Fibroblast of skin of scalp (primary cell): ENCODE measurements at places on chromosomes 12 and 14.

- peak; percentile 62 for DNase-seq
Measured at GRCh38 chr12:125110641-125111360, 45.6 kb downstream of the AACS start.

DNA sequence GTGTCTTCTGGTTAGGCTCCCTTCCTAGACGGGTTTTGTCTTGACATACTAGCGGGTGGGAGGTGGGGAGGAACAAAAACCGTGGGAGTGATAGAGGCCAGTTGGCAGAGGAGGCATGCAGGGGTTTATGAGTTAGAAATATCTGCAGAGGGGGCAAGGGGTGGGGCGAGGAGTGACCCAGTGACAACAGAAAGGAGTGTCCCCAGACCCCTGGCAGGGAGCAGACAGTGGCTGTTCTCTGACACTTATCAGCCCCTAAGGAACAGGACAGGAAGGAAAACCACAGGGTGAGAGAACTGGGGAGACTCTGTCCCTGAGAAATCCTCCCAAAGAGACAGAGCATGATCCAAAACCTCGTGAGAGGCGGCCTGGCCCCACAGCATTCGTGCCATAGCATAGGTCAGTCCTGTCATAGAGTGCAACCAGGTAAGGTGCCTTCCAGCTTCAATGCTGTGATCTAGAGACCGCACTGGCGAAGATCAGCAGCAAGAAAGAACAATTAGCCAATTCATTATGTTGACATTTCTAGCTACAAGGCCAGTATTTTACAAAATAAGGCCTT is 141.4 kb downstream of the CRADD start:
- DNase-seq = no peak

GRCh38 chr12:124675881-124676713 is 108.7 kb upstream of the NCOR2 start:
- peak; percentile 67 for DNase-seq

DNA sequence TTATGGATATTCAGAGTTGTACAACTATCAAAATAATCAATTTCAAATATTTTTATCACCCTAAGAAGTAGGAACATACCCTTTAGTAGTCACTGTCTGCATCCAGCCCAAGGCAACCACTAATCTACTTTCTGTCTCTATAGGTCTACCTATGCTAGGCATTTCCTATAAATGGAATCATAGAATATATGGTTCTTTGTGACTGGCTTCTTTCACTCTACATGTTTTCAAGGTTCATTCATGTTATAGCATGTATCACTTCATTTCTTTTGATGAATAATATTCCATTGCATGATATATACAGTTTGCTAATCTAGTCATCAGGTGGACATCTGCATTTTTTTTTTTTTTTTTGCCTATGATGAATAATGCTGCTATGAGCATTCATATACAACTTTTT is 112.4 kb downstream of the PPP1R12A start:
- DNase-seq = no peak

- DNase-seq = no peak
Measured at GRCh38 chr14:69876221-69876847, 2.9 kb upstream of the SMOC1 start.

DNA sequence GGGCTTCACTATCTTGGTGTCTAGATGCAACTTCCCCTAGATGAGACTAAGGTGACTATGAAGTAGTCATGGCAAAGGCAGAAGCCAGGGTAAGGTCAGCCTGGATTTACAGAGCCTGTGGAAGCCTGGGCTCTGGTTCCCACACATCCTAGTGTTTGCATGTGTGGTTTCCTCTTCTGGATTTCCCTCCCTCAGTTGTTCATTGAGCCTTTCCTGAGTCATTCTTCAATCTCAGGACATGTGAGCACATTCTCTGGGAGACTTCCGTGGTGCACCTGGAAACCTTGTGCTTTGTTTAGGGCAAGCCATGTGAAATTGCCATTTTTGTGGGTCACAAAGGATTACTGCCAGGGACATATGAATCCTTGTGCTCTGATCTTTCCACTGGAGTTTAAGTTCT is 236.6 kb downstream of the C12orf75 start:
- no peak for DNase-seq
